GM23248 (cell line): ENCODE measurements at places on chromosomes 5 and 9.
A peak's percentile ranks its signal among the peaks of the same experiment; 100 is the strongest.

DNA sequence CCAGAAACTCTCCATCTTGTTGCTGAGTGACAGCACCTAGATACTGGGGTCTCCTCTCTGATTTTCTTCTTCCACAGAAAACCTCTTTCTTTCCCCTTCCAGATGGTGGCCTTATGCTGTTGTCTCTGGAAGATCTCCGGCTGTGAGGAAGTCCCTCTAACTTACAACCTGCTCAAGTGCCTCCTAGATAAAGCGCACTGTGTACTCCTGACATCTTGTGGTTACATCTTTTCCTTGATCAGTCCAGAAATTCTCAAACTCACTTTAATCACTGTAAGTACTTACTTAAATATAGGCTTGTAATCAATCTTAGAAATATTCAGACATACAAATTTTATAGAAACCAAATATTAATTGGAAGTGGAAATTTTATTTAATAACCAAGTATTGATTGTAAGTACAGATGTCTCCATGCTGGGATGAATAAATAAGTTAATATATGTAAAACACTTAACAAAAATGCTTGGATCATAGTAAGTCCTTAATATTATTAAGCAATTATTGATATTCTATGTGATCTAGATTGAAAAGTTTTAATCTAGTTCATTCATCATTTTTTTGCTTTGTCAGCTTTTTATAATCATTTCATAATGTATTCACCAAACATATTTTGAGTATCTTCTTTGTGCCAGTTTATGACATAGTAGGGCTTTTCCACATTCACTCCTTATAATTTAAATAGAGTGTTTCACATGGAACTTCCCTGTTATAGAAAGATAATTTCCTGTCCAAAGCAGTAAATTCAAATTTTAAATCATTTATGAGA is 1381.4 kb upstream of the CDH6 start:
- no peak overlapping the region for H3K27ac ChIP-seq
- no peak overlapping the region for H3K4me3 ChIP-seq
- H3K36me3 ChIP-seq: no peaks in the 10 kb centered on the region
- H3K4me1 ChIP-seq: no peaks in the 10 kb centered on the region

DNA sequence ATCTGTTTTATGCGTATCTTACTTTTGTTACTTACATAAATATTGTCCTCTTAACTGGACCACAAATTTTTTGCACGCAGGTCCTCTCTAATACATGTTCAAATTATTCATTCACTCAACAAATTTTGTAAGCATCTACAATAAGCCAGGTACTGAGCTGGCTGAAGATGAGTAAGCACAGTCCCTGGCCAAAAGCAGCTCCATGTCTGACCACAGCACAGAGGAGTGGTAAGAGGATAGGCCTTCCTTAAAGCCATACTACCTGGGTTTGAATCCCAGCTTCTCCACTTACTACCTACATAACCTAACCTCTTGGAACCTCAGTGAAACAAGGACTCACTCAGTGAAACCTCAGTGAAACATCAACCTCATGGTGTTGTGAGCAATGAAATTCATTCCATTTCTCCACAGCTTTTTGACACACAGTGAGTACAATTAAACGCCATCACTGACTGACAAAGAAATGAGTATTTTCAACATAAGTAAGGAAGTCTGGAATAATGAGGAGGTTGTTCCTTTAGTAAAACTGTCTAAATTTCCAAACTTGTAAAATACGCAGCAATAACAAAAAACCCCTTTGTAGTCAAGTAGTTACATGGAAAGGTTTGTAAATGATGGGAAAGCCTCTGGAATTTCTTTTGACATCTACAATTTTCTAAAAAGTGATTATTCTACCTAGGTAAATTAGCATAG is 15.0 kb downstream of the PTAR1 start:
- peaks cover 33% of the 10 kb centered on the region for H3K4me1 ChIP-seq
- H3K27ac ChIP-seq: no peak overlapping the region
- H3K27me3 ChIP-seq: no peaks in the 10 kb centered on the region
- no peaks in the 10 kb centered on the region; the same call in 1 of the 2 replicates for H3K36me3 ChIP-seq
- DNase-seq: peak; percentile 60

DNA sequence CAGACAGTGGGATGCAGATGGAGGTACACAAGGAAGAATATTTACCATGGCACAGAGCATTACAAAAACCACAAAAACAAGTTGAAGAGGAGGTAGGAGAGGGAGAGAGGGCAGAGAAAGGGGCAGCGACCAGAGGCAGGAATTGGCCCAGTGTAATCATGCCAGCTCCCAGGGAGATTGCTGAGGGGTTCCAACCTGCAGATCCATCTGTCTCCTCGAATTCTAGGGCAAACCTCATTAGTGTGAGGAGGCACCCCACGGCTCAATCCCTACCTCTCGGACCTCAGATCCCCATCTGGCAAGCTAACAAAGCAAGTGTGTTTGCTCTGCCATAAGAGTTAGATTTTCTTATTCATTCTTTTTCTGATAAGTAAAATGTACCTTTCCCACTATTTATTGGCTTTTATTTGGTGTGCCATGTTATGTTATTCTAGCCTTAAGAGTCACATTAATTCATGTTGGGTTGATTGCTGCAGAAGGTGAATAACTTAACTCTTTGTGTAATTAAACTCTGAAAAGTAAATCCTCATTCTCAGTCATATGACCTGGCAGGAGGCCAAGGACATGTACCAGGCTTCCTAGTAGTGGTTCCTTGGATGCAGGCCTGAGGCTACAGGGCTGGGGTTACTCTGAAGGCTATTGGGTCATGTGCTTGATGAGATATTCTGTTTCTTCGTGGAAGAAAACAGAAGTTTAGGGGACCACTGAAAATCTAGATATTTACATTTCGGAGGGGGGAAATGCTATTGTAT is 315.2 kb upstream of the ATP10B start:
- H3K27ac ChIP-seq: no peak overlapping the region
- no peaks in the 10 kb centered on the region for H3K27me3 ChIP-seq
- no peaks in the 10 kb centered on the region for H3K36me3 ChIP-seq
- no peak overlapping the region for H3K4me3 ChIP-seq
- H3K4me1 ChIP-seq: no peaks in the 10 kb centered on the region

DNA sequence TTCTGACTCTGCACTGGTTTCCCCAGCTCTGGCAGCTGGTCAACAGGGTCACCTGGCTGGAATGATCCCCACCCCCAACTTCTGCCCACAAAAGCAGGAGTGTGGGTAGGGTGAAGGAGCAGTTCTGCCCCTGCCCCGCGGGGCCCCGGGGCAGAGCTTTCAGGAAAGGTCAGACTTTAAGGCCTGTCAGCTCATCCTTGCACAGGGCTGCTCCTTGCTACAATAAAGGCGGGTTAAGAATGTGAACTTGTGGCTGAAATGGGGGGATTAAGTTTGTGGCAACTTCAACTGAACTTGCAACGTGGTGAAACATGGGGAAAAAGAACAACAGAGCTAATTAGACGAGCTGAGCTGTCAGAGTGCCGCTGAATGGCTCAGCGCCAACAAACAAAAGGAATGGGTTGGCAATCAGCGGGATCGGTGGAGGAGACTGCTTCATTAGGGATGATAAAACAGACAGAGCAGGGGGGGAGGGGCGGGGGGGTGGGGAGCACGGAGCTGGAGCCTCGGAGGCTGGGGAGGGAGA is 50.8 kb downstream of the CRB2 start:
- DNase-seq: no peak
- H3K36me3 ChIP-seq: no peaks in the 10 kb centered on the region
- H3K27ac ChIP-seq: no peak overlapping the region
- H3K27me3 ChIP-seq: no peaks in the 10 kb centered on the region

- H3K4me3 ChIP-seq: no peak overlapping the region
- no peaks in the 10 kb centered on the region for H3K4me1 ChIP-seq
- no peak overlapping the region for H3K27ac ChIP-seq
- no peaks in the 10 kb centered on the region for H3K27me3 ChIP-seq
- H3K36me3 ChIP-seq: no peaks in the 10 kb centered on the region
These were observed 33.5 kb upstream of the JADE2 start for GRCh38 chr5:134491841-134492442.

DNA sequence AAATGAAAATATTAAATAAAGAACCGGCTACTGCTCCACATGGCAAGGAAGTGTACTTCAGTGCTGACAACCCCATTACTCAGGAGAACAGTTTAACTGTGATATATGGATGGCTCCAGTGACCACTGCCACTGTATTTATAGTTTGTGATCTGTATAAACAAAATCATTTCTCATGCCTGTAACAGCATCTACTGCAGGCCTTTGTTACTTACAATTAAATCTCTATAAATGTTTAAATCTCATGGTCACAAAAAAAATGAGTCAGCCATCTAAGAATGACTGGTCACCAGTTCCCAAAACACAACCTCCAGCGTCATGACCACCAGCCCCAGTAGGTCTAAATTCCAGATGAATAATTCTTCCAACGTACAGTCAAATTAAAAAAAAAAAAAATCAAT is 24.6 kb downstream of the SERINC5 start:
- DNase-seq: peak; percentile 81
- no peaks in the 10 kb centered on the region for H3K27me3 ChIP-seq

GRCh38 chr5:134046801-134047686 is 42.3 kb upstream of the VDAC1 start:
- H3K27me3 ChIP-seq: no peaks in the 10 kb centered on the region
- DNase-seq: no peak
- no peaks in the 10 kb centered on the region for H3K4me1 ChIP-seq
- H3K36me3 ChIP-seq: no peaks in the 10 kb centered on the region
- H3K4me3 ChIP-seq: no peak overlapping the region
- no peak overlapping the region for H3K27ac ChIP-seq
